ENCODE measurements at places on chromosomes 7 and 10. TPM values are rescaled to one million over a fixed set of nuclear protein-coding genes. Genes with fewer than 3 reads are reported as not detected.

DNA sequence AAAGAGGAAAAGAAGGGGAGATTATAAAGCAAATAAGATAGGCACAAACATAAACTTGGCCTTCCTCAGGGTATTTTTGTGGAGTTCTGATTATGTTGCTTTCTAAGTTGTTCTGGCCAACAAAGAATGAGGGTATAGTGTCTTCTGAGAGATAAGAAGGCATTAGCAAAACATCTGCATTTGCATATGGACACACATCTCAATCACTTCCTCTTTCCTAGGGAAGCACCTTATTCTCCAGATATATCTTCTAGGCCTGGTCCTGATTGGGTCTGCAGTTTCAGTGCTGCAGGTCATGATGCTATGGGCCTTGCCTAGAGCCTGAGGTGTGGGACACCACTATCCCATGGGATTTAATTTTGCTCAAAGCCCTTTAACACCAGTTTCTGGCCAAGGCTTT is 308.8 kb upstream of the PHYHIPL start:
- no peak for DNase-seq

DNA sequence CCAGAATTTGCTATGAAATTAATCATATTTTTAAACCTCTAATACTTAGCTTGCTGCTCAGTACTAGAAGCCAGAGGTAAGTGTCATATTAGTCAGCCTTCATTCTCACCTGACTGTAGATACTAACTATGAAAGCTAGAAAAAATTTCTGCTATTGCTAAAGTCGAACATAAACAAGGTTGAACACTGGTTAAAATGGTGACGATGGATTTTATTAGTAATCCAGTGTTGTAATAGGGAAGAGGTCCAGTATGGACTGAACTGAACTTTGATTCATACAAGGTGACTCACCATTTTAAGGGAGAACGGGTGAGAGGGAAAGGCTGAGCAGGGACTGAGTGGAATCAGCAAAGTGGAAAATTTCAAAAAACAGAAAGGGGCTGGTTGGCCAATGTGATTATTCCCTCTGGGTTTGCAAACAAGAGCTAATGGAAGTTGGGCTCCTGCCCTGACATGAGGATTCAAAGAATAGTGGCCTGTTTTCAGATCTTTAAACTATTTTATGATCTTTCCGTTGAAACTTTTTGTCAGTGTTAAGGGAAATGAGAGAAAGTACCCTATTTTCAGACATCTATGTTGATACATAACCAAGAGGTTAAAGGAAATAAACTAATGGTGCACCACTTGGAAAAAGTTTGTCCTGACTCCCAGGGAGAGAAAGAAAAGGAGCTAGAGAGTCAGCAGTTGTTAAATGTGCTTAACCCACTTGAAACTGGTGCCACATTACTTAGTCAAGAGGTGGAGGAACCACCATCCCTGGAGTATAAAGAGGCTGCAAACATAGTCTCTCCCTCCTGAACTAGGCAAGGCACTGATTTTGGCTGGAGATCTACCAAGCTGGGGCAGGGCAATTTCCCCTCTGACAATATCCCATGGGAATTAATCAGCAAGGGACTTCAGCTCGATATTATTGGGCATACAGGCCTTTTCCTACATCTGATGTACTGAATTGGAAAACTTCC is 15.3 kb upstream of the AKR1C1 start:
- DNase-seq: peak; percentile 97

GRCh38 chr7:54781134-54781920 is 22.3 kb upstream of the SEC61G start:
- DNase-seq: no peak

DNA sequence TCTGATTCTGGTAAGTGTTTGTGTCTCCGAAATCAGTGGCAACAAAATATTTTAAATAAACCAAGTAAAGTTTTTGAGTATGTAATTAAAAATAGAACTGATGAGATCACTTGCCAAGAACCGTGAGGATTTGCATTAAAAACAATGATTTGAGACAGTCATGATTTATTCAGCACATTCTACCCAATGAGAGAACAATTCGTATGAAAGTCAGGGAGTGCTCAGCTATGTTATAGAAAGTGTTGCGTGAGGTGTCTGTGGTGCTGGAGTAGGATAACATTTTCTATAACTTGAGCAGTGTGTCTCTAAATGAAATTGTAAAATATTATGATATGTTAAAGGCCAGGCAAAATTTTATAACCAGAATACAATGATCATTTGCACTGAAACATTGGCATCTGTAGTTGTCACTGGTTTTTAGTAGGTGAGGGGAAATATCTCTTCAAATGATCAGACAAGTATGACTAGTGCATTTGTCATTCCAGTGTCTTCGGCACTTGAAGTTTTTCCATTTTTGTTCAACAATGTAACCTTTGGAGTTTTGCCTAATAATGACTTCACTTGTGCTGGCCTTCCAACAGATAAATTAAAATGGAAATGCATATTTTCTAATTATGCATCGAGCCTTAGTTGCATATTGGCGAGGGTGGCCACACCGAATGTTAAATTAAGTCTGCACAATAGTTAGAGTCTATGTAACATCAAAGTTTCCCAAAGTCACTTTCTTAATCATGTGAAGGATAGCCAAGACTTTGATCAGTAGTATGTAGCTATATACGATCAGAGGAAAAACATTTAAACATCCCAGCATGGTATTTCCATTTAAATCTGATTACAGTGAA is 335.9 kb downstream of the GFRA1 start:
- DNase-seq: peak; percentile 69

The UBE2D4 gene
- 9.7 TPM for total RNA-seq

The PALD1 gene
- under 0.01 TPM for total RNA-seq
